NCI-H510A (cell line): ENCODE measurements at places on chromosomes 13 and 19.
A peak's percentile ranks its signal among the peaks of the same experiment; 100 is the strongest.

DNA sequence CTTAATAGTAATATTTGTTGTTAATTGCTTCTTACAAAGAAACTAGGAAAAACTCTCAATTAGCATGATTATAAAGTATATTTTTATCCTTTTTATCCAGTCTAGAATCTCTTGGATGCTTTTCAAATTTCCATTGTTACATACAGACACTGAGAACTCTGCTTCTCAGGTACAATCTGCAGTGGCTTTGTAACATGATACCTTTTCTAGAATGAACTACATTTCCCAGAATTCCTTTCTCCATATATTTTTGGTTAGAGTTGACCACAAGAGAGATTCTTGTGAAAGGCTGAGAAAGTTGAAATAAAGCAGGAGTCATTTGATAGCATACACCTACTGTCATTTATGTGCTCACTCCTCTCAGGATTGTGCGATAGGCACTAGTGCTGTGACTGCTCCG, 148.6 kb downstream of the SLITRK6 start:
- no peak for DNase-seq

GRCh38 chr19:12867120-12868099, 13.8 kb downstream of the DNASE2 start:
- DNase-seq: no peak

DNA sequence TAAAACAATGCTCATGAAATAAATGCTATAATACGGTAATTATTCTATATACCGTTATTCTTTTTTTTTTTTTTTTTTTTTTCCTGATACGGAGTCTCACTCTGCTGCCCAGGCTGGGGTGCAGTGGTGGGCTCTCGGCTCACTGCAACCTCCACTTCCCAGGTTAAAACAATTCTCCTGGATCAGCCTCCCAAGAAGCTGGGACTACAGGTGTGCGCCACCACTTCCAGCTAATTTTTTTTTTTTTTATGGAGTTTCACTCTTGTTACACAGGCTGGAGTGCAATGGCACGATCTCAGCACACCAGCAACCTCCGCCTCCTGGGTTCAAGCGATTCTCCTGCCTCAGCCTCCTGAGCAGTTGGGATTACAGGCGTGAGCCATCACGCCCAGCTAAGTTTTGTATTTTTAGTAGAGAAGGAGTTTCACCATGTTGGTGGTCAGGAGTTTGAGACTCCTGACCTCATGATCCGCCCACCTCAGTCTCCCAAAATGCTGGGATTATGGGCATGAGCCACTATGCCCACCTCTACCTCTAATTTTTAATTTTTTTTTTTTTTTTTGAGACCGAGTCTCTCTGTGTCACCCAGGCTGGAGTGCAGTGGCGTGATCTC, 6.9 kb downstream of the PPP1R15A start:
- no peak for DNase-seq

GRCh38 chr13:77699059-77699680, 1.7 kb downstream of the SLAIN1 start:
- no peak for DNase-seq

DNA sequence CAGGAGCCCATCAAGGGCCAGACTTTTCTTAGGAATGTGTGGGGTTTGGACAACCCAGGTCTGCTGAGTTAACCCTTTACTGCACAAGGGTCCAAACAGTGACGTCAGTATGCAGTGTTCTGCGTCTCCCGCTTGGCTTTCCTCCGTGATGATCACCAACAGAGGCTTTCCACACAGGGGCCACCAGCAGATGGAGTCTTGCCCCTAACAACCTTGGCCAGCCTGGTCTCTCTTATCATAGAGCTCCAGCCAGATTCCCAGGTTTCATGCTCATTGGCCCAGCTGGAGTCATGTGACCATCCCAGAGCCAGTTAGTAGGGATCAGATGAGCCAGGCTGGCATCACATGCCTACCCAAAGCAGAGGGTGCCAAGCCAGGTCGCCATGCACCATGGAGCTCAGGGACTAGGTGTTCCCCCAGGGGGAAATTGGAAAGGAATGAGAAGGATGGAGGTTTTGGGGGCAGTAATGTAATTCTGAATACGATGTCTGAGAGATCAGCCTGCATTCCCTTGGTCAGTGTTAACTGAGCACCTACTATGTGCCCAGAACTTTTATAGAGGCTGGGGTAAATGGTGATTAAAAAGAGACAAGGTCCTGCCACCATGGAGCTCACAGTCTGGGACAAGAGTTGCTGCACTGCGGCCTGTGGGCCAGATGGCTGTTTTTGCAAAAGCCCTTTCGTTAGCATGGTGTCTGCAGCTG, 61.2 kb downstream of the MYH14 start:
- DNase-seq: no peak

- DNase-seq: peak; percentile 67
Observed at GRCh38 chr13:109784590-109785140, 1.7 kb downstream of the IRS2 start.

DNA sequence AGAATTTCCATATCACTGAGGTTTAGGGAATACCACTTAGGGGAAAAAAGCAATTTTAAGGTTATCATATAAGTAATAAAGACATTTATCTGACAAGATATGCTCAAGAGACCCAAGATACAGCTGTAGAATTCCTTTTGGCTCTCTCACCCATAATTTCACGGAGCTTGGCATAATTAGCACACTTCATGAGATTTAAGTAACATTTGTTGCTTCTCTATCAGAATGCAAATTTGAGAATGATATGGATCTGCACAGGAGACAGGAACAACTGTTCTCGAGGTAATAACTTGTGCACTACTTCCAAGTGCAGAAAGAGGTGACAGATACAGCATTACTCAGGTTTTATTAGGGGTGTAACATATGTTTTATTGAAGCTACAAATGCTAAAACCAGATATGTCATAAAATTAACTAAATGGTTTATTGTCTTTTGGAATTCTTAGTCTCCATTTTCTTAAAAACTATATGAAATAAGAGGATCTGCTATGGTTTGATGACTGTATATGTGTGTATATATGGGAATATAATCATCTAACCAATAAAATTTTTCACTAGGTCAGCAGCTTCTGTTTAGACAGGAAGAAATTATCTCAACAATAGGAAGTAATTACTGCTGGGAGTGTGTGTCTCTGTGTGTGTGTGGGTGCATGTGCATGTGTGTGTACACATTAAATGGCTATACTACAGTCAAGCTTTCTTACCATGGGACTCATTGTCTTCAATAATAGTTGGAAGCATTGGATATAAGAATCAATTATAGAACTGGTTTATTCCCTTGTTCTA, 401.3 kb downstream of the PCDH17 start:
- DNase-seq: no peak

DNA sequence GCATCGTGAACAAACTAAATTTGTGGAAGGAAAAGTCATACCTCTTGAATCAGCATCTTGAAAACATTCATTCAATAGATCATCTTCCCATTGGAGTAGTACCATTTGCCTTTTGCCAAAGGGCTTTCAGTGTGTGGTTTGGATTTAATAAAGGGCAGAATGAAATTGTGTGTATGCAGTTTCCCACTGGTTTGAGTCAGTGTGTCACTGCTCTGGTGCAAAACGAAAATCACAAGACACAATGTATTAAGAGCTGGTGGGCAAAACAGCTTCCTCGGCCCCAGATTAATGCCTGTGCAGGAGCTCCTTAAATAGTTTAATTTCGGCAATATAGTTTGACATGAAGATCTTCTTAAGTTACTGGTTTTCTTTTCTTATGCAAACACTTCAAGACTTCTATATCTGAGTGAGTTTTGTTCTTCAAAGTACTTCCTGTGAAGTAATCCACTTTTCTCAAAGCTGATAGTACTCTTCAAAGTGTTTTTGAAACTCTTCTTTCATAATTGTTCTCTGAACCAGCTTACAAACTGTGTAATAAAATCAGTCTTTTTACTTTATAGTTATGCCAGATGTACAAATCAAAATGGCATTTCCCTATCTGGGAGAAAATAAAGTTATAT, 32.1 kb downstream of the RASL11A start:
- DNase-seq: no peak

DNA sequence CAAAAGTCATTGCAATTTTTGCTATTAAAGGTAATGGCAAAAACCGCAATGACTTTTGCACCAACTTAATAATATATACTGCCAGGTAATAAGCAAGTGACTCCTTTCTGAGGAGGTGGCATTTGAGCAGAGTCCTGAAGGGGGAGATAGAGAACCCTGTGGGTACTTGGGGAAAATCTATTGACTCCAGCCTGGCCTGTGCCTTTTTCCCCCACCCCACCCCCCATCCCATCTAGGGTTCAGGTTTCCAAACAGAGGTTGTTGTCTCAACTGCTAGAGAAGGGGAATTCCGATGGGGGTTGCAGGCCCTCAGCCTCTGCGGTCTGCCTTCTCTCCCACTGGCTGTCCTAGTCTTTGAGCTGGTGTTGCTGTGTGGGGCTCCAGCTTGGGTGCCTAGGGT, 11.5 kb downstream of the S1PR2 start:
- DNase-seq: no peak

- DNase-seq: no peak
Observed at GRCh38 chr19:41339936-41340335, 13.8 kb downstream of the TGFB1 start.

DNA sequence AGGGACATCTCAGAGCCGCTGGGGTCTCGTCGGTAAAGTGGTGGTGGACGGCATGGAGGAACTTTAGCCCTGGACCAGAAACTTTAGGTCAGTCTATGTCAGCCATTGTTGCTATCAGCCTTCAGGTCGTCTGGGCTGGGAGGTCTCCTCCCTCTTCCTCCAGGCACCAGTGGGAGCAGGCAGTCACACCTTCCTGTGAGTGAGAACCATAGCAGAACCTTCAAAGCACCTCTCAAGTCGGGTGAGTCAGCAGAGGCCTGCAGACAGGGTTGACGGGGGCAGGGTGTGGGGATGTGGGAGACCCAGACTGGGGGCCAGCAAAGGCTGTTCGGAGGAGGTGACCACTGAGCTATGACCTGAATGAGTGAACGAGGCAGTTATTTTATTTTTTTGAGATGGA, 15.4 kb upstream of the SBNO2 start:
- DNase-seq: no peak

GRCh38 chr19:41587838-41588210, 11.9 kb downstream of the CEACAM21 start:
- no peak for DNase-seq

GRCh38 chr19:41205995-41206394, 13.0 kb downstream of the CYP2S1 start:
- no peak for DNase-seq

- no peak for DNase-seq
Observed at GRCh38 chr13:111893607-111894443, 173.1 kb upstream of the SOX1 start.

GRCh38 chr13:39616087-39616694, 13.2 kb upstream of the LHFPL6 start:
- no peak for DNase-seq

DNA sequence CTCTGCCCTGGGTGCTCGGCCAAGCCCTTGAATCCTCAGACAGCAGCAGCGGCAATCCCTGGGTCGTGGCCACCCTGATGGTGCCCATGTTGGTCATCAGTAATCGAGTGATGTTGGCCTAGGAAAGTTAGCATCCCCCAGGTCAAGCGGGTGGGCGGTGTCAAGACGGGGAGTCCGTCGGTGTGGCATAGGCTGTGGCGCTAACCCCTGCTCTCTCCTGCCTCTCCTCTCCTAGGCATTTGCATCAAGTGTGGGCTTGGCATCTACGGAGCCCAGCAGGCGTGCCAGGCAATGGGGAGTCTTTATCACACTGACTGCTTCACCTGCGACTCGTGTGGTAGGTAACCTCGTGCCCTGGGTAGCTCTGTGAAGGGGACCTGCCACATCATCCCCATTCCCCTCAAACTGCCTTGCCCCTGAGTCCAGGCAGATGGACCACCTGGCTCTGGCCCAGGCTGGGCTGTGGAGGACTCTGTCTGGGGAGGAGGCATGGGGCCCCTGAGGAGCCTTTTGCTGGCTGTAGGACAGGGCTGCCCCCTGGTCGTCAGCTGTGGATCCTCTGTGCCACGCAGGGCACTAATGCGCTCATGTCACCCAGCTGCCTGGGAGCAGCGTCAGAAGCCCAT, 8.7 kb downstream of the WTIP start:
- DNase-seq: no peak

DNA sequence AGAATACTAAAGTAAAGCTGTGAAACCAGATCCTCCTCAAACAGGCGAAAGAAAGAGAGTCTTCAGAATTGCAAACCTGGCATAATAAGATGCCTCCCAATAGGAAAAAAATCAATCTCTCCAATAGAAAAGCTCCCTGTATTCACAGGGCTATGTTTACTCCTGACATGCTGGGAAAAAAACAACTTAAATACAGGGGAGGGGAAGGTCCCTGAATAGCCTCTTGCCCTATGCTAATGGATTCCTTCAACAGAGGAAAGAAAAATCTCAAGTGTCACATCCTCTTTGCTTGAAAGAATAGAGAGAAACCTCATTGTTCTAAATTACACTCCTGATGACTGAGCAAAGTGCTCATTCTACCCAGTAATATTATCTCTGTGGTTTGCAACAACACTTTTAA, 1271.1 kb upstream of the PRR20A start:
- DNase-seq: no peak

- no peak for DNase-seq
Observed at GRCh38 chr13:42707586-42707985, 73.8 kb upstream of the FAM216B start.

- no peak for DNase-seq
Observed at GRCh38 chr13:102220681-102221228, 181.1 kb downstream of the FGF14 start.

- no peak for DNase-seq
Observed at GRCh38 chr19:31146015-31146414, 203.2 kb downstream of the TSHZ3 start.

- no peak for DNase-seq
Observed at GRCh38 chr13:67620665-67621064, 390.5 kb upstream of the PCDH9 start.

DNA sequence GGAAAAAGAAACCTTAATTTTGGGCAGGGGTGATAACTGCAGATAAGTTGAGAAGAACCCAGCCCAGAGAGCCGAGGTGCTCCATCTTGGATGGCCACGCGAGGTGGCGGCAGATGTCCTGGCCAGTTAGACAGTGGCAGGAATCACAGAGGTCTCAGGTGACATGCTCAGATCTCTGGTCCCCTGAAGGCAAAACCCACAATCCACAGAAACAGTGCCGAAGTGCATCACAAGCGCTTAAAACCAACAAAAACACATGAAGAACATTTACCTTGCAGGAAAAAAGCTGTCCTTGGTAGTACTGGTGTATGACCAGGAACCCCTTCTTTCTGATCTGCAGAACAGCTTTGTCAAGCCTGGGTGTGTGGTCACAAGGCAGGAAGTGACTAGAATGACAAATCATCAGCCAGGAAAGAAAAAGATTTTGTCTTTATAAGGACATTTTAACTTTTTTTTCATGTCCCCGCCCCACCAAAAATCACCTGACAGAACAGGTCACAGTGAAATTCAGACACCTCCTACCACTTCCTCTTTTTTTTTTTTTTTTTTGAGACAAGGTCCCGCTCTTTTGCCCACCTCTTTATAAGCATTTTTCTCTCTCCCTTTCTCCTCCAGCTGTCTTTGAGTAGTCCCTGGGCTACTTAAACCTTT, at the start of gene LCP1:
LCP1 (minus strand) TSS at position 338 of the 651 bp plus-strand sequence. CDS start 22,515 bp downstream, outside the sequence.
- DNase-seq: no peak

DNA sequence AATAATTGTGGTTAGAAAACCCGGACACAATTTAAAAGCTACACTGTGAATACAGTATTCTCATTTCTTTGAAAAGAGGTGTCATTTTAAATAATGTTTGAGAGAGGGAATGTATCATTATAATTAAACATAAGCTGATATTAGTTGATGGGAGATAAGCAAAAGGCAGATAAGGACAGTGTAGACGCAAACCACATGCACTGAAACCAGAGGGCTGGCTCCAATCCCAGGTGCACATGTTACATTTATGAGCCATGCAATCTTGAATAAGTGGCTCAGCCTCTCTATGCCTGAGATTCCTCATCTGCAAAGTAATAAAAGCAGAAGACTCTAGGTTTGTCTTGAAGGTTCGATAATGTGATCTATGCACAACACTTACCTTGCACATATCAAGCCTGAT, 238.7 kb downstream of the EFNB2 start:
- no peak for DNase-seq

GRCh38 chr19:38360839-38361631, 13.3 kb upstream of the PSMD8 start:
- no peak for DNase-seq
